ENCODE measurements at places on chromosomes 5 and 9.

DNA sequence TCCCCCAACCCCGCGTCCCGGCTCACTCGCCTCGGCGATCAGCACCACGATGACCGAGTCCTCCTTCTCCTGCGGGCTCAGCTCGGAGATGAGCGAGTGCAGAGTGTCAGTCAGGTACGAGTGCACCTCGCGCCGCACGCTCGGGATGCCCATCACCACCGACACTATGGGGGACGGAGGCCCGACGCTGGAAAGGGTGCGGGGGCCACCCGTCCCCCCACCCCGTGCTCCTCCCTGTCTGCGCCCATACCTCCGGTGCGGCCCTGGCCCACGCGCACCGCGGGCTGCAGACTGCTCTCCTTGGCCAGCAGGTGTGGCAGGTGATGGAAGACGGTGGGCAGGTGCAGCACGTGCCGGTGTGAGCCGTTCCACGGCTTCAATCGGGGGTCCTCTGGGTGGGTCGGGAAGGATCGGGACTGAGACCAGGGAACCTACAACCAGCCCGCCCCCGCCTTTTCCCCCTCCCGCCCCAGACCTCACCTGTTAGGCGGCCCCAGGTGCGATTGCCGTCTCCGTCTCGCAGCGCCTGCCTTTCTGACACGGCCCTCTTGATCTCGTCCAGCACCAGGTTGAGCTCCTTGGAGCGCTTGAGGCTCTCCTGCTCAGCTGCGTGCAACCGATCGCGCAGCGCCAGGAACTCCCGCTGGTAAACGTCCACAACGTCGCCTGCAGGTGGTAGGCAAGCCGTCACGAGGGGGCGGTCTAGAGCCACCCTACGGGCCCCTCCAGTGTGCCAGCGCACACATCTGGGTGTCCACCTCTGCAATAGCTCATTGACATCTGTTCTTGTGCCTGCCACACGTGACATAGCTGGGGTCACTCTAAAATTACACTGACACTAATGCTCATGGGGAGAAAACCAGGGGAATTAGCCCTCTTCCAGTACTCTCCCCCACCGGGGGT lies 5.1 kb downstream of the MGAT4B start:
- peak; percentile 86 for DNase-seq

DNA sequence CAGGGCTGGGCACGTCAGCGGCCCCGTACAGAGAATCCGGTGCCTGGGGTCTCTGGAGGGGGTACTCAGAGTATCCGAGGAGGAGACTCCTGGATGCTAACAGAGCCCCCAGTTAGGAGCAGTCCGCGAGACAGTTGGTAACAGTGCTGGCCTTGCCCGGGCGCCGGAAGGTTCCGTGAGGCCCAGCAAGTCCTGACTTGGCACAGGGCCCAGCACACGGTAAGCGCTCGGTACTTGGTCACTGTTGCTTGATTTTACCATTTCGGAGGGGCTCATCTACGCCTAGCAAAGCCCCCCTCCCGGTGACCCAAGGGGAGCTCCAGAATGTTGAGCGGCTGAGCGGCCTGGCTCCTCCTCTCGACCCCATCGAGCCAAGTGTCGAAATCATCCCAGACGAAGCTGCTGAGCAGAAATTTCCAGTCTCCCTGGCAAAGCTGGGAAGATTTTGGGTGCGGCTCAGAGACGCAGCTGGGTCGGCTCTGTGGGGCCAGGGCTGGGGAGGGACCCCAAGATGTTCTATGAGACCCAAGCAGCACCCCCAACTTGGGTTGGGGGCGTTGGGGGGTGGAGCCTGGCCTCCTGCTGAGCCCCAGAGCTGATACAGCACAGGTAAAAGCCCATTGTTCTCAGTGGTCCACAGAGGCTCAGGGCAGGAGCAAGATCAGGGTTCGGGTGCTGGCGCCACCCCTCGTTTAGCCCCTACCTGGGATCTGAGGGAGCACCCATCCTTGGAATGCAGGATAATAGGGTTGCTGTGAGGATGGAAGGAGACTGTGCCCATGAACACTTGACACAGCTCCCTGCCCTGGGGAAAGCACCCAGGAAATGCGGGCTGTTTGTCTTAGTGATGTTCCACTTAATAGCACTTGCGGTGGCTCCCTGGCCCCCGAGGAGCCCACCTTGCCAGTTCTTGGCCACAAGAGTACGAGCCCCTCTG lies 137.2 kb downstream of the C9orf50 start:
- DNase-seq = no peak

GRCh38 chr5:96789794-96790330 lies 17.9 kb downstream of the ERAP1 start:
- no peak for DNase-seq

DNA sequence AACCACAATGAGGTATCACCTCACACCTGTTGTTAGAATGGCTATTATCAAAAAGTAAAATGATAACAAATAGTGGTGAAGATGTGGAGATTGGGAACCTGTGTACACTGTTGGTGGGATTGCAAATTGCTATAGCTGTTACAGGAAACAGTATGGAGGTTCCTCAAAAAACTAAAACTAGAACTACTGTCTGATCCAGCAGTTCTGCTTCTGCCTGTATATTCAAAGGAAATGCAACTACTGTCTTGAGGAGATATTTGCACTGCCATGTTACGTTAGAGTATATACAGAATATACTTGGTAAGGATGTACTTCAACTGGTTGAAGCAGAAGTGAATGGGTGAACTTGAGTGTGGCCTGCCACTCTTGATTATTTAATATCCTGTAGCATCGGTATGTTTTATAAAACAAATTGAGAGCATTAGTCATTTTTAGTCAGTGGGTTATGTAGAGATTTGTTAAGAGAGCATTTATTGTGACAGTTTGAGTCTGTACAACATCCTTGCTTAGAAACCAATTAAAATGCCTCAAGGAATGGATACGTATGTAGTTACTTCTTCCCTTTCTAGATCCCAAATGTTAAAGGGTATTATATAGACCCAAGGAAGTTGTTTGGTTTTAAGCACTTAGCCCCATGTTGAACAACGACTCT lies 37.5 kb downstream of the ZCCHC7 start:
- DNase-seq = no peak

- DNase-seq = no peak
Measured at GRCh38 chr5:150295172-150295634, 5.6 kb upstream of the CAMK2A start.

GRCh38 chr5:109718216-109718615 lies 28.5 kb downstream of the MAN2A1 start:
- no peak for DNase-seq

DNA sequence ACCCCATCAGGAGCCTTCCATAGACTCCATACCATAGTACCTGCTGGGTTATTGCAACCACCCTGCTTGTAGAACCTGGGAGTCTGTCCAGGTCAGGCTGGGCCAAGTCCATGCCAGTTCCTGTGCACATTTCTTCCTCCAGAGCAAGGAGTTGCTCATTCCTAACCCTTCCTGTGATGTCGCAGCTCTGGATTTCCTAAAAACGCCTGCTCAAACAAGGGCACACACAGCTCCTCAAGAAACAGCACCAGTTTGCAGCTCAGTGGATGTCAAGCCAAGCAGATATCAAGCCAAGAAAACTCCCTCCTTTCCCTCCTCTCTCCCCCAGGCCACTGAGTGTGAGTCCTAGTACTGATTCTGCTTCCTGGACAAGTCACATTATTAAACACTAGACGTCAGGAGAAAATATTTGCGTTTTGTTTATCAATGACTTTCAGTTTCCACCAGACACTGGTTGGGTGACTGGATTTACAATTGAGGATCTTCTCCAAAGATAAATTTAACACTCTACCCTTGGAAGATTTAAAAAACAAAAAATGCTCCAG lies 59.6 kb downstream of the SLC1A1 start:
- DNase-seq = no peak

DNA sequence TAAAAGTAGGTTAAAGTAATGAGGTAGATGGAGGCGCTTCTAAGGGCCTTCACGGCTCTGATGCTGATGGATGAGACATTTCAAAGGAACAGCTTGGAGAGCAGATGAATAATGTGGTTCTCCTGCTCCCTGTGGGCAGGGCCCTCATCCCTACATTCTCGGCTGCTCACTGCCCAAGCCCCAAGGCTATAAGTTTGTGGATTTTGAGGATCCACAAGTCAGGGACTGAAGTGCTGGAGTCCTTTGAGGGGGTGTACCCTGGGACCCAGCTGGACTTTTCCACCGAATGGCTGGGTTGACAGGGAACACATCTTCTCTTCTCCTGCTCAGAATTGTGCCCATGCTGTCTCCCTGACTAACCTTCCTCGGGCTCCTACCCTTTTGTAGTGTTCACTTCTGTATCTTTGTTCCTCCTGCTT lies 21.4 kb upstream of the CXCL14 start:
- DNase-seq = no peak

DNA sequence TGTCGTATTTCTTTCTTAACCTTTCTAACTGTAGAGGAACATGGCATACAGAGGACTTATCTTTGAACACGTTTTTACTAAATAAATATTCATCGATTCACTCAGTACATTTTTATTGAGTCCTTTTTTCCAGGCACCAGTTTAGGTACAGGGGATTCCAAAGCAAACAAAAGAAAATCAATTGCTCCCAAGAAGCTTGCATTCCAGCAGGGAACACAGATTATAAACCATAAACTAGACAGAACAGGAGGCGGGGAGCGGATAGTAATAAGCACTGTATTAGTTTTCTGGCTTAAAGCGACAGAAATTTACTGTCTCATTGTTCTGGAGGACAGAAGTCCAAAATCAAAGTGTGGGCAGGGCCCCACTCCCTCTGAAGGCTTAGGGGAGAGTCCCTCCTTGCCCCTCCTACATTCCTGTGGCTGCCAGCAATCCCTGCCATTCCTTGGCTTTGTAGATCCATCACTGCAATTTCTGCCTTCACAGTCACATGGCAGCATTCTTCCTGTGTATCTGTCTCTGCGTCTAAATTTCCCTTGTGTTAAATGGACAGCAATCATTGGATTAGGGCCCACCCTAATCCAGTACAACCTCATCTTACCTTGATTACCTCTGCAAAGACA lies 115.5 kb downstream of the COL23A1 start:
- DNase-seq = no peak

GRCh38 chr5:150622157-150622556 lies 18.3 kb upstream of the SYNPO start:
- DNase-seq = no peak

DNA sequence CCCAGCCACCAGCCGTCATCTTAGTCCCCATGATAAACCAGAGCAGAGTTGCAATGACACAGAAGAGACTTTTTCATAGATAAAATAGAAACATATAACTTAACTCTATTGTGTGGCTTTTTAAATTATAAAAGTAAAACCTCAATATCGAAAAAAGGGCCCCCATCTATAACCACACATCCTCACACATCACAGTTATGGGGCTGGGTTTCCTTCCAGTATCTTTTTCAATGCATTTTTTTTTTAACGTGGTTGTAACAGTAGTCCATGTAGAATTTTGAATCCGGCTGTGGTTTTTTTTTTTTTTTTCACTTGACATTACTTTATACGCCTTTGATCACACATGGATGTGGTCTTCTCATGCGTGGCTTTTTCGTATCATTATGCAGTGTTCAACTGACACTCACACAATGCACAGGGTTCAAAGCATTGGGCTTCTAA lies 77.4 kb downstream of the CFAP77 start:
- DNase-seq = no peak

DNA sequence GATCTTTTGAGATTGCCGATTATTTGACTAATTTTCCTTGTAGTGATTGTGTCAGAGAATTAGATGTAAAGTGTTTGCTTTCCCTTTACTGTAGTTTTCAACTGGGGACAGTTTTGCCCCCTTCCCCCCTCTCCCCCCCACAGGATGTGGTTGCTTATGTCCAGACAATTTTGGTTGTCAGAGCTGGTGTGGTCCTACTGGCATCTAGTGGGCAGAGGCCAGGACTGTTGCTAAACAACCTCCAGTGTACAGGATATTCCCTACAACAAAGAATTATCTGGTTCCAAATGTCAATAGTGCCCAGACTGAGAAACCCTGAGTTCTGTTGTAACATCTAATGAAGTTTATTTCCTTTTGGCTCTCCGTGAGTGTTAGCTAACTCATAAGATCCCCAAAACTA lies 20.0 kb downstream of the TMEFF1 start:
- DNase-seq = no peak

DNA sequence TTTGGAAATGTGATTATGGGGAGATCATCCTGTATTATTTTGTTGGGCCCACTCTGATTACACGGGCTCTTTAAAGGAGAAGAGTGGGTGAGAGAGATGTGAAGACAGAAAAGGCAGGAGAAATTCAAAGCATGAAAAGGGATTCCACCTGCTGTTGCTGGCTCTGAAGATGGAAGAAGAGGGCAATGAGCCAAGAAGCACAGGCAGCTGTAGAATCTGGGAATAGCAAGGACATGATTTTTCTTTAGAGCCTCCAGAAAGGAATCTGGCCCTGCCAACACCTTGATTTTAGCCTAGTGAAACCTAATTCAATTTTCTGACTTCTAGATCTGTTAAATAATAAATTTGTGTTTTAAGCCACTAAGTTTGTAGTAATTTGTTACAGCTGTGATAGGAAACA lies 11.3 kb downstream of the C9 start:
- DNase-seq = no peak

GRCh38 chr5:10489810-10490426 lies 48.2 kb downstream of the ROPN1L start:
- DNase-seq = no peak

- no peak for DNase-seq
Measured at GRCh38 chr5:114201332-114201731, 160.5 kb upstream of the KCNN2 start.

- no peak for DNase-seq
Measured at GRCh38 chr9:137389428-137389746, 33.6 kb downstream of the EXD3 start.

GRCh38 chr5:52452098-52452497 lies 335.6 kb upstream of the ITGA1 start:
- no peak for DNase-seq

- DNase-seq = no peak
Measured at GRCh38 chr5:39226100-39226451, 6.7 kb upstream of the FYB1 start.

DNA sequence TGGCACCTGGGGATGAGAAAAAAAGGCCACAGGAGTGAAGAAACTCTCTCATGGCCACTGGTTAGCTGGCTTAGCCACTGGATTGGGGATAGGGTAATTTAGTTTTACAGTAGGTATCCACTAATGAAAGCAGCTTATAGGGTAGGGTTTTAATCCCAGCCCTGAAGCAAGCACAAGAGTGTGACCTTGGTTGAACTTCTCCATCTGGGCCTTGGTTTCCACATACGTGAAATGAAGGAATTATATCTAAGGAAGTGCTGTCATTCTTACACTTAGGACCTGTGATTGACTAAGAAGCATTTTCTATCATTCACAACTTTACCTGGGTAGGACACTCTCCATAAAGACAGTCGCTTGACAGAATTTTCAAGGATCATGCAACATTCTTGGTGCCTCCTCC lies 49.6 kb downstream of the FAT2 start:
- no peak for DNase-seq

DNA sequence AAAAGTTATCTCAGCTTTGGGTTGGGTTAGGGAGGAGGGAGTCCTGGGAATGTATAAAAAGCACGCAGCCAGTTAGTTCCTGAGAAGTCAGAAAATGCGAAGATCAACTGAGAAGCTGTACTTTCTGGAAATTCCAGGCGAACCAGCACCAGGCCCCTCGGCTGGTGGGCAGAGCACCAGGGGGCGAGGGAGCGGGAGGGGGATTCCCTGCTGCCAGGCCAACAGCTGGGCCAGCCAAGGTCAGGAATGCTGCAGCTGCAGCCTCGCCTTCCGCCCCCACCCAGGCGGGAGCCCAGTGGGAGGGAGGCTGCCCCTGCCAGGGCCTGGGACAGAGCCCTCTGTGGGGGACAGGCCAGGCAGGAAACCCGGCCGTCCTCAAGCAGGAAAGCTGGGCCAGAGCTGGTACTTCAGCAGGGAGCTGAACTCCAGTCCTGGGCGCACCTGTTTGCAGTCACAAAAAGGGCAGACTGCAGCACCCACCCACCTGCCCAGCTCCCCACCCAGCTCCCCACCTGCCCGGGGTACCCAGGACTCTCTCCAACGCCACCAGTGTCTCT lies 35.5 kb downstream of the VAV2 start:
- no peak for DNase-seq

- DNase-seq = no peak
Measured at GRCh38 chr5:139094154-139095131, 103.7 kb downstream of the SIL1 start.

All from NCI-H187 (cell line).